Germinal center (tissue), 1 donor: ENCODE measurements at places on chromosomes 3 and 15.

GRCh38 chr3:39540162-39540921, 72.9 kb downstream of the MOBP start:
- no peak for DNase-seq

DNA sequence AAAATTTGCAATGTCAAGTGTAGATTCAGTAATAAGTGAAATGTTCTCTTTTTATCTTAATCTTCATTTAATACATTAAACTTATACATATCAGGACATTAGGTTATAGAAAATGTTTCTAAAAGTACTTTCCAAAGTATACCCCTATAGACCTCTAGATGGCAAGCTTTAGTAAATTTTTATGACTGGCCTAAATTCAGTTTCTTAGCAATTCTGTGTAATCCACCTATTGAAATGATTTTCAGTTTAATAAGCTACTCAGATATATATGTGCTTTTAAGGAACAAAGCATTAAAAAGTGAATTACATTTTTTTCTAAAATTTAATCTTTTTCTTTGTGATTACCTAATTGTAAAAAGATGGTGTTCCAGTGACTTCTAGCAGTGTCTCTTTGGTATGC, 342.2 kb downstream of the GBE1 start:
- no peak for DNase-seq

DNA sequence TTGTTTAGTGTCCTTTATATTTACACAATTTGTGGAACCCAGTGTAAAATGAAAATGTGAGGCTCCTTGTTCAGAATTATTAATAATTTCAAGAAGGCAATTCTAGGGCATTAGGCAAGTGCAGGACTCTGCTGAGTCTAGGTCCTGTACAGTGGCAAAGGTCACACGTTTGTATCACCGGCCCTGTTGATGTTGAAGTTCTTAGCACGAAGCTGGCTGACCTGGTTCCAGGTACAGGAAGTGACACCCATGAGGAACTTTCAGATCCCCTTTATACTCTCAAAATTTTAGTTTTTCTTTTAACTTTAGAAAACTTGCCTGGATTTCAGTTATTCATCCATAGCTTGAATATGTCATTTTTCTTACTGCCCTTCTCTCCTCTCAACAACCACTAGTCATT, 349.4 kb downstream of the CNTN6 start:
- no peak for DNase-seq

DNA sequence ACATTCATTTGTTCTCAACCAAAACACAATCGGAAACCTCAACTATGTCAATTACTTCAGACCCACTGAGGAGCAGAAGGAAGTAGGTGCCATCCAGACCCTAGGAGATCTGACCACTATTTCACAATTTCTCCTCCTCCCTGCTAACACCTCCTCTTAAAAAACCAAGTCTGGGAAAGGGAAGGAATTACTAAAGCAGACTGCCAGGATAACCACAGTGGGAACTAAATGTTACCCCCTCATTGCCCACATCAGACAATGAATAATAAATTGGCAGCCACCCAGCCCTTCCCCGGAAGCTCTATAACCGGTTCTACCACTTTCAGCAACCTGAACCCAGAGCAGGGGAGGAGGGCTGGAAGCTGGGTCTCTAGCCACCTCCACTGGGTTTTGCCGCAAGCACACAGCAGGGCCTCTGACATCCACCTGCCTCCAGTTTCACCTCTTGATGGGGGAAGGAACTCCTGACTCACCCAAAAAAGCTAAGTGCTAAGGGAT, 17.6 kb downstream of the C15orf62 start:
- DNase-seq, result no peak

DNA sequence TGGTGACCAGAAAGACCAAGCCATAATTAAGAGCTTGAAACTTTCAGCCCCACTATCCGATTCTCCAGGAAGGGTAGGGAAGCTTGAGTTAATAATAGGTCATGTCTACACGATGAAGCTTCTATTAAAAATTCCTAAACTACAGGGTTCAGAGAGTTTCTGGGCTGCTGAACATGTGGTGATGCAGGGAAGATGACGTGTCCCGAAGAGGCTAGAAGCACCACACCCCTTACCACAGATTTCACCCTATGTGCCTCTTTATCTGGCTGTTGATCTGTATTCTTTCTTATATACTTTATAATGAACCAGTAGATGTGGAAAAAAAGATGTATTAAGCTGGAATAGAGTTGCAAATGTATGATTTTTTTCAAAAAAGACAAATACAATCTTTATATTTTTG, 473.4 kb downstream of the NLGN1 start:
- no peak for DNase-seq
